Activated CD8-positive, alpha-beta memory T cell treated with anti-CD3 and anti-CD28 coated beads, Interleukin-2, amount 10 ng/mL, durations not matched to agents 7 days and 5 days (primary cell): ENCODE measurements at places on chromosomes 1 and 21. TPM values are rescaled to one million over a fixed set of nuclear protein-coding genes. Genes with fewer than 3 reads are reported as not detected.

- H3K4me3 ChIP-seq: no peak overlapping the region
- H3K27ac ChIP-seq: no peak overlapping the region
- DNase-seq: no peak
- H3K4me1 ChIP-seq: no peaks in the 10 kb centered on the region
These were observed 272.7 kb downstream of the FAM72C start for GRCh38 chr1:143699115-143699514.

The ZNF683 gene
- total RNA-seq: 26.3 TPM

DNA sequence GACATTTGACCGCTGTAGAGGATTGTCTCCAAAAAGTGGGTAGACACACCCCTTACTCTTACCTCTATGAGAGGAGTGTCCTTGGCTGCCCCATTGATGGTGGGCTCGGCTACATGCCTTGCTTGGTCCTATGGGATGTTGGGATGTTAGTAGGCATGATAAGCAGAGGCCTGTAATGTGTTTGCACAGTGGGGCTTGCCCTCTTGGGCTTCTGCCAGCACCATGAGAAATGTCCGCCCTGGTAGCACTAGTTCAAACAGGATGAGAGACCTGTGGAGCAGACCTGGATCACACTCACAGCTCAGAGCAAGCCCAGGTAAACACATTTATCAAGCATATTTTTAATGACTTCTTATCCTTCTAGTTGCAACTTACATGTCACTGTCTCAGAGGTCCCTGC lies 54.2 kb downstream of the SH3GLB1 start:
- no peaks in the 10 kb centered on the region for H3K36me3 ChIP-seq
- no peak for DNase-seq
- H3K27ac ChIP-seq: no peak overlapping the region
- no peaks in the 10 kb centered on the region for H3K4me1 ChIP-seq
- H3K4me3 ChIP-seq: no peak overlapping the region

GRCh38 chr1:77316006-77316405 lies 34.2 kb downstream of the AK5 start:
- no peak overlapping the region for H3K4me3 ChIP-seq
- H3K4me1 ChIP-seq: no peaks in the 10 kb centered on the region
- peaks cover 3% of the 10 kb centered on the region for H3K27me3 ChIP-seq
- DNase-seq: no peak
- no peak overlapping the region for H3K27ac ChIP-seq

- peaks cover 14% of the 10 kb centered on the region for H3K36me3 ChIP-seq
- H3K4me3 ChIP-seq: no peak overlapping the region
- H3K27ac ChIP-seq: no peak overlapping the region
- H3K27me3 ChIP-seq: no peaks in the 10 kb centered on the region
These were observed 37.5 kb upstream of the QSOX1 start for GRCh38 chr1:180116964-180117763.

GRCh38 chr1:154809436-154810413 lies 60.4 kb downstream of the KCNN3 start:
- H3K36me3 ChIP-seq: no peaks in the 10 kb centered on the region
- H3K27ac ChIP-seq: no peak overlapping the region
- peaks cover 34% of the 10 kb centered on the region for H3K27me3 ChIP-seq
